Stimulated activated CD8-positive, alpha-beta memory T cell treated with anti-CD3 and anti-CD28 coated beads, Interleukin-7, amount 100 ng/mL, for 24 hours (primary cell): ENCODE measurements at places on chromosomes 13 and 19.

- no peak for DNase-seq
These were observed 682 bp upstream of the TEAD2 start for GRCh38 chr19:49362929-49363267.

- DNase-seq: no peak
These were observed 51.8 kb downstream of the GJA3 start for GRCh38 chr13:20109037-20109436.

GRCh38 chr13:30224732-30225131, 82.6 kb downstream of the KATNAL1 start:
- no peak for DNase-seq

GRCh38 chr13:110045202-110045601, 258.8 kb upstream of the IRS2 start:
- no peak for DNase-seq

DNA sequence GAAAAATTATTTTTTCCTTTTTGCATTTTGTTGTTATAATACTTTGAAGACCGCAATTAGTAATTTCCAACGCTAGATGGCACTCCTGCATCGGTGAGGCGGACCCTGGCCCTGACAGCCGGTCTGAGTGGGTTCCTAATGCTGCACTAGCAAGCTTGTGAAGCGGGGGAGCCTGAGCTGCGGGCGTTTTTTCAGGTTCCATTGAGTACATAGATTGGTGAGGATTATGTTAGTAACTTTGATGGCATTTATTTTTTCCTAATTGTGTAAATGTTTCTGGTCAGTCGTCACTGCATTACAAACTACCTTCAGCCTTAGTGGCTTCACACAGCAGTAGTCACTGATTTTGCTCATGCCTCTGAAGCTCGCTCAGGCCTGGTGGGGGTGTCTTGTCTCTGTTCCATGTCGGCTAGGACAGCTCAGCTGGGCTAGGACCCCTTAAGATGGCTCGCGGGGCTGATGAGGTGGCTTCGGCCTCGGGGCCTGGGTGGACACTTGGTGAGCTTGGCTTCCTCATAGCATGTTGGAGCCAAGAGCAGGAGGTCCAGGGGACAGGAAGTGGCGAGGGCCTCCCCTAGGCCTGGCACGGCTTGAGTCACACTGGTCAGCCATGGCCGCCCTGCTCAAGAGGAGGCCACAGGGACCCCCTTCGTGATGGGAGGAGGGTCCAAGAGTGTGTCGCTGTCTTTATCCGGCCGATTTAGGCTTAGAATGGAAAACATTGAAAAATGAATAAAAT, 25.0 kb downstream of the ERCC5 start:
- DNase-seq: no peak

DNA sequence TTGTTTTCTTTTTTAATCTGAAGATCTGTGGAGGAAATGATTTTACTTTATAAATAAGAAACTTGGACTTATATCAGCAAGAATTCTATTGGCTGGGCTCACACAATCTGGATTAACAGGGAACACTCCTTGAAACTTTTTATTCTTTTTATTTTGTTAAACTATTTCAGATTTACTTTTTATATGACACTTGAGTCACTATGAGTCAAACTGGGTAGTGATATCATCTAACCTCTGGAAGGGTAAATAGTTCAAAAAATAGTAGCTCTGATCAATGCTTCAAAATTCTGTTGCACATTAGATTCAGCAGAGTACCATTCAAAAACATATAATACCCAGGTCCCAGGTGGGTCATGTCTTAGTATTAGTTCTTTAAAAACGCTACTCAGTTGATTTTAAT, 55.1 kb upstream of the NBEA start:
- DNase-seq: no peak

DNA sequence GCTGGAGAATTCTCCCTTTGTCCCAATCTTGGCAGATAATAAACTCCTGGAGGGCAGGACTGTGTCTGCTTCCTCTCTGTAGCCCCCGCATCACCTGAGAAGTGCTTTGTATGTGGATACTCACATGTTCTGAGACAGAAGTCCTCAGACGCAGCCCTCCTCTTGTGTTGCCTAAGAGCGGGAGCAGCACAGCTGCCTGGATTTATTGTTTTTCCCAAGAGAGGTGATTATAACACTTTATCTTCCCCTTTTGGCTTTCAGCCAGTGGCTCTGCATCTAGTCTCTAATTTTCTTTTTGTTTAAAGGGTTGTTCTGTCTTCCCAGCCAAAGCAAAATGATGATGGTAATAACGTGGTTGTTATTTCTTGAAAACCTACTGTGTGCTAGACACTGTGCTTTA, 36.1 kb downstream of the OLFM4 start:
- DNase-seq: no peak

DNA sequence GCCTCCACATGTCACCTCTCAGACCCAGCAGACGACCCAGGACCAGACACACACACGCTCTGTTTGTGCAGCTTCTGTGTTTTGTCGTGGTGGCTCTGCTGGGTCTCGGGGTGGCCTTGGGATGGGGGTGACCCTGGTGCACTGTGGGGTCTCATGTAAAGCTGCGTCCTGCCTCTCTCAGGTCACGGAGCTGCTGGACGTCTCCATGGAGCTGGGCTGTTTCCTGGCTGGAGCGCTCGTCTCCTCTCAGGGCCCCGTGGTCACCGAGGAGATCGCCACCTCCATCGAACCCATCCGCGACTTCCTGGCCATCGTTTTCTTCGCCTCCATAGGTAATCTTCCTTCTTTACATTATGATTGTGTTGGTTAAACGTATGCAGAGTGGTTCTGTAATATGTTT, 45.4 kb upstream of the TFDP1 start:
- no peak for DNase-seq

GRCh38 chr13:110590577-110590976, 24.8 kb upstream of the NAXD start:
- DNase-seq: no peak

DNA sequence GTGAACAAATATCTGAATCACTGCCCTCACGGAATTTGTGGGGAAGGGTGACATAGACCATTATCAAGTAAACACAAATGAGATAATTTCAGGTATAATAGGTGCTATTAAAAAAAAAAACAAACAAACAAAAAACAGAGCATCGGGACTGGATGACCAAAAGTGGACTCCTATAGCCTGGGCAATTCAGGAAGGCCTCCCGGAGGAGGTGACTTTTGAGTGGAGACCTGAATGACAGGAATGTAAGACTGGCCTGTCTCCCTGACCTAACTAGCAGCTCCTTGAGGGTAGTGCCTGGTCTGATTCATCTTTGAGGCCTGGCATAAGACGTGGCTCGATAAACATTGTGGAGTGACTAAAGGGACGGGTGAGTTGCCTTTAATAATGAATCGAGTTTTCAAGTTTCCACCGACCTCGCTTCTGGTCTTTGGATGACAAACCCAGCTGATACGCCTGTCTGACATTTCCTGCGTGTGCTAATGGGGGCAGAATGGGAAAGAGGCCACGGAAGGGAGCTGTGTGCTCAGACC, 6.8 kb downstream of the KLK10 start:
- no peak for DNase-seq

GRCh38 chr19:35070471-35070870, 28.9 kb downstream of the HPN start:
- DNase-seq: no peak

DNA sequence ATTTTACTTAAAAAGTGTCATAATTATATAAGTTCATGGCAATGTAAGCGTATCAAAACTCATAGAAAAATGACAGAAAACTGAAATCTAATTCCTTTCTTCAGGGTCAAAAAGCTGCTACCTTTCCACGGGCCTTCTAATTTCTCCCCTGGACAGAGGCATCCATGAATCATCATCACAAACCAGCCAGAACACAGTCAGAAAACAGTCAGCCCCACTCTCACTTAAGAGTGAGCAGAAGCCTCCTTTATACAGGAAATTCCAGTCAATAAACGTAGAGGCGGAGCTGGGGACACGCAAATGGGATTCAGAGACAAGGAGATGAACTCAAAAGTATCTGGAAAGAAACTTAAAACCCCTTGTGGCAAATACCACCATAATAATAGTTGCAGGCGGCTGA, 54.2 kb upstream of the ABCC4 start:
- no peak for DNase-seq

DNA sequence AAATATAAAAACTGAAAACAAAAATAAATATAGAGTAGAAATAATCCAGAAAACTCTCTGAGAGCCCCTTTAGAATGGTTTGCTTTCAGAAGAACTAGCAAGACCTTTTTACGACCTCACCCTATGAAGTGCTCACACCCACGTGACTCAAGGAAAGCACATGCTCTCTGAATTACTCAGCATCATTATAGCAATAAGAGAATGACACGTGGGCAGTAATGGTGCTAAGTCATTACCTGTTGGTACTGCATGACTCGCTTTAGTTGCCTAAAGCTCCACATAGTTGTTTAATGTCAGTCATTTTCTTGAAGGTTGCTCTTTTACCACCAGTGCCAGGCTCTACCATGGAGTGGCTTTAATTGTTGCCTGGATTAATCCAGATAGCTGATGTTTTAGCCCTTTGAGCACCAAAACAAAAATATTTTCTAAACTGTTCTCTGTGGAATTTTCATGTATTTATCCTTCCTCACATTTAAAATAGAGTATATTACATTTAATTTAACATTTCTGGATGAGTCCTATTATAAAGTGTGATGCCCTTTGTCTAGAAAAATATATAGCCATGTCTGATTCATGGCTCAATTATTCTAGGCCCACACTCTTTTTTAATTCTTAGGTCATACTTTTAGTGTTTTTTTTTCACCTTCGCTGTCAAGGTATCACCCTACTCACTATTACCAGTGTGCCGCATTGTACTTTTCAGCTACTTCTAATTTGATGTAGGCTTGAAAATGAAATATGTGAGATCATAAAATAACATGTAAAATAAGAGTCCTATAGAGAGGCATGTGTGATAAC, 56.8 kb downstream of the THSD1 start:
- DNase-seq: no peak

GRCh38 chr13:37492075-37492474, 106.5 kb downstream of the POSTN start:
- no peak for DNase-seq

DNA sequence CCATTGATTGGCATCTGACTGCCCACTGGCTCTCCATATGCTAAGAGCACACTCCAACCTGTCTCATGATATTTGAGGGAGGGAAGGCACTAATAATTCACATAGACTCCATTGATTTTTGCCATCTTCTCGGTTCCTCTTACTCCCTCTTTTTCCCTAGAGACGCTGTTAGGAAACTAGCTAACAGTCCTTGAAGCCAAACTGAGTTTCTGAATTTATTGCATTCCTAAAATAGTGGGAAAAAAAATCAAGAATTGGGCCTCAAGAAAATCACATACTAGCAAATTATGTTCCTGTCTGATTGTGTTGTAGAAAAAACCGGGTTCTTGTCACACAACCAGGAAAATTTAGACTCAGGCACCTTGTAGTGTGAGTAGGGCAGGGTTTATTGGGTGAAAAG, 86.4 kb upstream of the SLC7A1 start:
- no peak for DNase-seq

- DNase-seq: no peak
These were observed 222.0 kb downstream of the ZNF536 start for GRCh38 chr19:30593975-30594745.

GRCh38 chr19:53908106-53908934, 758 bp upstream of the CACNG7 start:
- peak; percentile 17 for DNase-seq

GRCh38 chr19:11364935-11365334, 9.5 kb upstream of the SWSAP1 start:
- DNase-seq: no peak

GRCh38 chr13:41716236-41716635, 244.7 kb downstream of the VWA8 start:
- DNase-seq: no peak

- no peak for DNase-seq
These were observed 316.0 kb upstream of the MIR17HG start for GRCh38 chr13:91031508-91031907.

GRCh38 chr13:51502153-51502651, 49.4 kb upstream of the INTS6 start:
- DNase-seq: no peak

GRCh38 chr13:55991666-55992065, 1149.1 kb upstream of the PRR20A start:
- no peak for DNase-seq

- DNase-seq: no peak
These were observed 178.8 kb downstream of the KCTD12 start for GRCh38 chr13:76707360-76707759.
